ENCODE measurements at places on chromosomes 3 and 15.
A peak's percentile ranks its signal among the peaks of the same experiment; 100 is the strongest.

GRCh38 chr3:112086875-112087524 is 811 bp downstream of the C3orf52 start:
- no peak for DNase-seq

DNA sequence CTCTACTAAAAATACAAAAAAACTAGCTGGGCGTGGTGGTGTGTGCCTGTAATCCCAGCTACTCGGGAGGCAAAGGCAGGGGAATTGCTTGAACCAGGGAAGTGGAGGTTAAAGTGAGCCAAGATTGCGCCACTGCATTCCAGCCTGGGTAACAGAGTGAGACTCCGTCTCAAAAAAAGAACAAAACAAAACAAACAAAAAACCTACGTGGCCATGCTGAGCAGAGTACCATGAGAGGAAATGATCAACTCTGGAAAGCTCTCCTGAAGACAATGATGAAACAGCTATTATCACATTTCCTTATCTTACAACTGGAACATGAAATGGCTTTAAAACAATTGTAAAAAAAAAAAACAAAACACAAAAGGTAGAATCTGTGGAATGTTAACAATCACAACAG is 75.2 kb downstream of the CHSY1 start:
- no peak for DNase-seq

GRCh38 chr3:116102037-116102436 is 343.2 kb downstream of the LSAMP start:
- DNase-seq: no peak

DNA sequence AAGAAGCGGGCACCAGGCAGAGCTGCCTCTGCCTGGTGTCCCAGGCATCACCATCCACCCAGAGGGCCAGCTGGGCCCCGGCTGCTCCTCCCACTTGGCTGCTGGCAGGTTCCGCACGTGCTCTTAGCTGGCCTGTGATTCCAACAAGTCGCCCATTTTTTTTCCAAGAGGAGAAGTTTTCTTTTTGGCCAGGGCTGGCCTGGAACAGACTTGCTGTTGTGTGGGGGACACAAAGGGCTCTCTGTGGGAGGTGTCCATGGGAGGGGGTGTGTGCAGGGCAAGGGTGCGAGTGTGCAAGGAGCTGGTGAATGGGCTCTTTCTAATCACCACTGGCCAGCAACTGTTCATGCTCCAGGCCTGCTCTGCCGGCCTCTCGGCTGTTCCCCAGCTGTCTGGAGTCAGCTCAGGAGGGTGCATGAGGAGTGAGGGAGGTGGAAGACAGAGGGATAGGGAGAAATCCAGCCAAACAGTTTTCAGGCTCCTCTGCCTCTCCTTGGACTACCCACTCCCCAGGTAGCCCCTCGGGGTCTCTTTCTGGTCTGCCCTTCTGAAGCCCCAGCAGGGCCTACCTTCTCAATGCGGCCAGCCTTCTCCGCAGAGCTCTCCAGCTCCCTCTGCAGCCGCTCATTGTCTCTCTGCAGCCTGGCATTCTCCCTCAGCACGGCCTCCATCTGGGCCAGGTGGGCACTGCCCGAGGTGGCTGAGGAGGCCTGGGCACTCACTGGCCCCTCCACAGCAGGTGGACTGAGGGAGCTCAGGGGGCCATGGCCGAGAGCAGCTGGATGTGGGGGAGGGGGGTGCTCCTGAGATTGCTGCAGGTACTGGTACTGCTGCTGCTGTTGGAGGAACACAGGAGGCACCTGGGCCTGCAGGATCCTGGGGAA is 7.1 kb downstream of the AMOTL2 start:
- DNase-seq: no peak

DNA sequence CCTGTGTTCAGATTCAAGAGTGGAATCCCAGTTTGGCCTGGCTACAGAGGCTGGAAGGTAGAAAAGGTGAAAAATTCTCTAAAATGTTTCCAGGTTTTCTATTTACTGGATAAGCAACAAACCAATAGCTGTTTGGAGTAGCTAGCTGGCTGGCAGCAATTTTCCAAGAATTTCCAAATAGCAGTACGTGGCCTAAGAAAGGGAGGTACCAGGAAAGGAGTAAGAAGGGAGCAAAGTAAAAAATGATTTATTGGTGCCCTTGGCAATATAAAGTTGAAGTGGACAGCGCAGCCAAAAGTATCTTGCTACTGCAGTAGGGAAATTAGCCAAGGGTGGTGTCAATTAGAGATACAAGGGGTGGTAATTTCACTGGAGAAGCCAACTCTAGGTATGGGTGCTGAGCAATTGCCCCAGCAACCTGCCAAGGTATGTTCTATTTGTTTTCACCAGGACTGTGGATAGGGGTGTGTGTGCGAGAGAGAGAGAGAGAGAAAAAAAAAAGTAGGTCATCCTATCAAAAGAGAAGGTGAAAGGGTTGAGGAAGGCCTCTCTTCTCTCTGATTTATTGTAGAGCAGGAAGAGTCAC is 40.8 kb upstream of the THBS1 start:
- no peak for DNase-seq

GRCh38 chr3:12700800-12701199 is 36.9 kb upstream of the RAF1 start:
- no peak for DNase-seq

- no peak for DNase-seq
These were observed 24.4 kb downstream of the ADCY5 start for GRCh38 chr3:123424321-123424998.

DNA sequence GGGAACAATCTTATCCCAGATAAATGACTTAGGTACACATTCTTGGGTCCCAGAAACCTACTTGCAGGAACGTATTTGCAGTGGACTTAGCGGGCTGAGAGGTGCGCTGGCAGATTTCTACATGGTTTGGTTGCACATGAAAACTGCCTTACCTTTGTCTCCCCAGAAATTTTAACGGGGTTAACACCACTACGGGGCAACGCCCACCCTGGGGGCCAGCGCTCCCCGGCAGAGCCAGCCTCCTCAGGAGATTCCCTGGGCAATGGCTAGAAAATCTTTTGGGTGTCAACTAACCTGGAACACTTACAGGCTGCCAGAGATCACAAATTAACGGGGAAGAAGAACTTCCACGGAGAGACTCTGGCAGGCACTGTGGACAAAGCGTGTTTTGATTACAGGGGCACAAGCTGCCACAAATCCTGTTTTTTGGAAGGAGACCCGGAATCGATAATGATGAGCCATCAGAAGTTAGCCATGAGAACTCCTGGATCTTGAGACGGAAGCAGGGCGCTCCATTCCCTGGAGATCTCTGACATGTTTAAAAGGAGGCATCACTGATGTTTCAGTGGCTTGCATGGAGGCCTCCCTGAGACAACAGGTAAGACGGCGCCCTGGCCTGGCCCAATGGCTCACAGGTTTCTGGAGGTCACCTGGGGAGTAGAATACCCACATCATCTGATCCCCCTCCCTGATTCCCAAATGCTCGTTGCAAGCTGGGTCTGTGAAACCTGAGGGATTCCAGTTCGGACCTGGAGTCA is 288.9 kb downstream of the ADAMTS17 start:
- DNase-seq: no peak

GRCh38 chr15:75064846-75065245 is 41.5 kb downstream of the PPCDC start:
- no peak for DNase-seq

DNA sequence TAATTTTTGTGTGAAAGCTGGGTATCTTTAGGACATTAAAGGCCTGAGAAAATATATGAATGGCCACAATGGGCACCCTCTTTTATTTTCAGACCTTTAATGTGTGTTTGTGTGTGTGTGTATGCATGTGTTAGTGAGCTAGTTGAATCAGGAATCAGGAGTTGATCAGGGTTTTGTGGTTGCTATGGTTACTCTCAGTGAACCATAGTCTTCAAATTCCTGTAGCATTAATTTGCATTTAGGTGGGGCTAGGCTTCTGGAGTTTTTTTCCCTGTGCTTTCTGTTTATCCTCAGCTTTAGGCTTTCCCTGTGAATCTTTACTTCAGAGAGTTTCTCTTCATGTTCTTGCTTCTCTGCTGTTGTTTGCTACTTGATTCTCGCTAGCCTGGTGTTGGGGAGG is 122.0 kb upstream of the ONECUT1 start:
- no peak for DNase-seq

- no peak for DNase-seq
These were observed 89.0 kb downstream of the BDH1 start for GRCh38 chr3:197466586-197467399.

- no peak for DNase-seq
These were observed 3.6 kb upstream of the PTPN23 start for GRCh38 chr3:47377186-47377585.

GRCh38 chr3:23991683-23992628 is 46.9 kb downstream of the NR1D2 start:
- DNase-seq: no peak

- no peak for DNase-seq
These were observed 86.5 kb downstream of the ANKRD28 start for GRCh38 chr3:15711281-15711680.

- no peak for DNase-seq
These were observed 19.2 kb upstream of the MAP6D1 start for GRCh38 chr3:183844606-183845005.

DNA sequence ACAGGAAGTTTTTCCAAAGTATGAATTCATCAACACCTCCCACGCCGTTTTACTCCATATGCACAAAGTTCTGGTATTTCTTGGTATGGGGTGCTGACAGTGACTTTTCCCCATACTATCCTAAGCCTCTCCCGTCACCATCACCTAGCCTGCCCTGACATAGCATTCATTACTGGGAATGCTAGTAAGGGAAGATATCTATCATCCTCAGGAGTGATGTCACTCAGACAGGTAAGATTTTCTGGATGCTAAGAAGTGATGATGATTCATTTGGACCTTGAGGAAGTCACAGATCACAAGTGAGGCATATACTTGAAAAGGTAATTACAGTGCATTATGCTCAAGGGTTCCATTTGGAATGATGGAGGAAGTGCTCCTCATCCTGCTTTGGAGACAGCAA is 355.1 kb upstream of the STAC start:
- no peak for DNase-seq

DNA sequence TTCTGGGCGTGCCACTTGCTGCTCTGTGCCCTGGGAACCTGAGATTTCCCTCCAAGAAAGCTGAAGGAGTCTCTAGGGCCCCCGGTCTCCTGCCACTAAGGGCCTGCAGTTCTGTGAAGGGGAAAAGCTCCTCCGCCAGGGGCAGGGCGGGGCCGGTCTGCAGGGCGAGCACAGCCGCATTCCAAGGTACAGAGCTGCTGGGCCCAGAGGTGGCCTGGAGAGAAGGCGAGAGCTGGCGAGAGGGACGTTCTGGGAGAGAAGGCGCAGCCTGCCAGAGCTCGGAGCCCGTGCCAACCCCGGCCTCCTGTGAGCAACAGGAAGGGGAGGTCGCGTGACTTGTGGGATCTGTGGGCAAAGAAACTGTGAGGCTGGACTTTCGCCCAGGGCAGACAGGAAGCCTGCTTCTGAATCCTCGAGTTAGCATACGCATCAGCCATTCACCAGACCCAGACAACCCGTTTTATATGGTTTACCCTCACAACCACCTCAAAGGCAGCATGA is 500.4 kb downstream of the SHQ1 start:
- DNase-seq: peak; percentile 33

GRCh38 chr3:100329800-100330489 is 4.6 kb upstream of the NIT2 start:
- no peak for DNase-seq

DNA sequence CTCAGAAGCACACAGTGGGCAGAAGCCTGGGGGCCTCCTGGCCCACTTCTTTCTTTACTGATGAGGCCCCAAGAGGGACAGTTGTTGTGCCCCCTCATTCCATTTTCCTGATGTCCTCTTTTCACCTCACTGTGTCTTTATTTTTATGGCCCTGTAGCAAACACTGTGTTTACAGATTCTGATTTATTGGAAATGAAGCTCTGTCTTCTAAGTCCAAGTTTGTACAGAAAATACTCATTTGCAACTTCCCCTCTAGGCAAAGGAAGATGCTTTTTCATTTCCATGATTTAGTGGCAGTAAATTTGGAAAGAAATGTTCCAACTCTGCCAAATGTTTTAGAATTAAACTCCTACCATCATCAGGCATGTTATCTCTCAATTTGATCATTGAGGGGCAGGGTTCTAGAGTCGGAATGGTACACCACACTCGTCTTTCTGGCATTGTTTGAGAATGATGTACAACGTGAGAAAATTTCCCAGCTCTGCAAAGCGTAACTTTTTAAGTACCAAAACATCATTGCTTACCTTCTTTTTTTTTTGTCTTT is 129.7 kb downstream of the ARNT2 start:
- no peak for DNase-seq

DNA sequence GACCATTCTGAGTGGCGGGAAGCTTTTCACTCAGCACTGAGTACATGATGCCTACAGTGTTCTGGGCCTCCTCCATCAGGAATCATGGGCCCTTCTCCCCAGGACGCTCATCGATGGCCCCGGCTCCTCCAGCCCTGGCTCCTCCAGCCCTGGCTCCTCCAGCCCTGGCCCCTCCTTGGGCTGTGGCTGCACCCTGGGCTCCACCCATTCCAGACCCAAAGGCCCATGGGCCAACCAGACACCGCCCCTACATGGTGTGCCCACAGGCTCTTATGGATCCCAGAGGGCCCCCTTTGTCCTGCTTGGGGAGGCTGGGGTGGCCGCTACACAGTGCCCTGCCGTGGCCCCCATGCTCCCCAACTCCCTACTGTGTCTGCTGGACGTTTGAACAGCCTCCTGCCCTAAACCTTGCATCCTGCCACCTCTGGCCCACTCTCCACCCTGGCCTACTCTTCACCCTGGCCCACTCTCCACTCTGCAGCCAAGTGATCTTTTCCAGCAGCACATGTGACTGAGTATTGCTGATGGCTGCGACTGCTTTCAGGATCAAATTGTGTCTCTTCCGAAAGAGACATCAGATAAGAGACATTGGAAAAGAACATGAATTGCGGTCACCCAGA is 57.9 kb downstream of the APBA2 start:
- DNase-seq: no peak

DNA sequence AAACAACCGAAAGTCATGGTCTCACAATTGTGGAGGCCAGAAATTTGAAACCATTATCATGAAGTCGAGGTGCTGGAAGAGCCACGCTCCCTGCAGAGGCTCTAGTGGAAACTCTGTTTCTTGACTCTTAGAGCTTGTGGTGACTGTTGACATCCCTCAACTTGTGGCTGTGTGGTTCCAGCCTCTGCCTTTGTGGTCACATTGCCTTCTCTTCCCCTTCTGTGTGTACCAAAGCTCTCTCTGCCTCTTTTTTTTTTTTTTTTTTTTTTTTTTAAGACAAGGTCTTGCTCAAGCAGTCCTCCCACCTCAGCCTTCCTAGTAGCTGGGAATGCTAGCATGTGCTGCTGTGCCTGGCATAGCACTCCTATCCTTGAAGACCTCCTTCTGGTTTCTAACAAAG is 48.7 kb upstream of the CRTC3 start:
- DNase-seq: peak; percentile 4

GRCh38 chr15:61545763-61546162 is 316.7 kb upstream of the RORA start:
- no peak for DNase-seq

DNA sequence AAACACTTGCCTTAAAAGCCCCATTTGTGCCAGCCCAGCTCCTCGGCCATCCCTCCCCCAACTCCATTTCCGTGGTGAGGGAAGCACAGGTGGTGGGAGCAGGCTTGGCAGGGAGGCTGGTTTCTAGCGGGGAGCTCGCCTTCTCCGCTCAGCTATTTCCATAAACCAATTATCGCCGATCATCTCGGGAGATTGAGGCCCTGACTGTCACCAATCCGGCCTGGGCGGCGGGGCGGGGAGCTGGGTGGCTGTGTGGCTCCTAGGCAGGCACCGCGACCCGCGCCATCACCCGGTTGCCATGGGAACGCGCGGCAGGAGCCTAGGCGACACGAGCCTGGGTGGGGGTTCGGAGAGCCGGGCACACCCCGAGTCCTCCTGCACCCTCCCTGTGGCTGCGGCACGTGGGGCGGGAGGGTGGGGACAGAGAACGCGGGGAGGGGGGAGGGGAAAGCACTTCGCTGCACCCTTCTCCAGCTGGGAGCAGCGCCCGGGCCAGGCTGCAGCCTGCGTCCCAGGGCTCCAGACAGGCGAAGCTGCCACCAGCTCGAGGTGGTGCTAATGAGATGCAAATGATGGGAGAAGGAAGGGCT is 9.3 kb downstream of the CCDC33 start:
- DNase-seq: no peak
